ENCODE measurements at places on chromosomes 16 and 17. TPM values are rescaled to one million over a fixed set of nuclear protein-coding genes. Genes with fewer than 3 reads are reported as not detected.
A peak's percentile ranks its signal among the peaks of the same experiment; 100 is the strongest.

NOG gene
- total RNA-seq = 23.5 TPM

TBC1D3L gene
- 14.4 TPM for total RNA-seq

ACSM2B gene
- not detected for total RNA-seq

DNA sequence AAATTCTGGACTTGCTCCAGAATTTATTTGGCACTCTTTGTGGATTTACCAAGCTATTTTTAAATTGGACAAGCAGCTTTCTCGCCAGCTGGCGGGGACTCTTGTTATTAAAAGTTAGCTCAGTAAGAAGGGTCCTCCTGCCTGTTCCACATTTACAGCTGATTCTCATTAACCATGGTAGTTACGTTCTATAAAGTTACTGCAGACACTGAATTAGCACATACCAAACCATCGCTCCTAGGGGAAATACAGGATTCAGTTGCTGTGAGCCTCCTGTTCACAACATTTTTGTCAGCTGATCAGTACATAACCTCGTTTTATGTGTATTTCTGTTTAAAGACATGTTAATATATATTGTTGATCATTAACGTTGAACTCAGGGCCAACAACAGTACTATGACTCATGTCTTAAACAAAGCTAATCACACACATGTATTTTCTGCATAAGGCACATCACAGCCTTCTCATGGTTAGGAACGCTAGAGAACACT, 4.2 kb downstream of the LDAF1 start:
- DNase-seq = no peak

DNA sequence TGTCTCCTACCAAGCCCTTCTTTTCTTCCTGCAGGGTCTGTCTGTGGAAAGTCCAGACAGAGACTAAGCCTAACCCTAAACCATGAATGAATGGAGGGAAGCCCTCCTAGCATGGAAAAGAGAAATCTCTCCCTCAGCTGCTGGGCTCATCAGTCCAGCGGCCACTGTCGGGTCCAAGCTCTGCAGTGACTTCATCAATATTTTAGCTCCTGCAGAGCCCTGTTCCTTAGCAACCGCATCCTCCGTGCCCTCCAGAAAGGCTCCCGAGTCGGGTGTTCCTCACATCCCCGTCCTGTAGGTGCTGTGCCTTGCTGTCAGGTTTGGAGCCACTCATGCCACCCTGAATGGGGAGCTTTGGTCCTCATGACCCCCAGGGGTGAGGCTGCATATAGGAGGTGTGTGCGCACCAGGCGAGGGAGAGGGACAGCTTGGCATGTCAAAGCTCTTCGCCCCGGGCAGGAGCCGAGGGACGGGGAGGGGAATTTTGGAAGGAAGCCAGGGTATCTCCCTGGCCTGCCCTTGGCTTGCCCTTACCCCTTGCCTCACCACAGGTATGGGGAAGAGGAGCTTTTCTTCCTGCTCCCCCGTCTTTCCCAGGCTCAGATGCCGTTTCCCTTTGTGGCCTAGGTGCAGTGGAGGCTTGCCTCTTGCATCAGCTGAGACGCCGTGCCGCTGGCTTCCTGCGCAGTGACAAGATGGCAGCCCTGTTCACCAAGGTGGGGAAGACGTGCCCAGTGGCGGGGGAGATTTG, 23.9 kb downstream of the SGSM2 start:
- no peak for DNase-seq

DNA sequence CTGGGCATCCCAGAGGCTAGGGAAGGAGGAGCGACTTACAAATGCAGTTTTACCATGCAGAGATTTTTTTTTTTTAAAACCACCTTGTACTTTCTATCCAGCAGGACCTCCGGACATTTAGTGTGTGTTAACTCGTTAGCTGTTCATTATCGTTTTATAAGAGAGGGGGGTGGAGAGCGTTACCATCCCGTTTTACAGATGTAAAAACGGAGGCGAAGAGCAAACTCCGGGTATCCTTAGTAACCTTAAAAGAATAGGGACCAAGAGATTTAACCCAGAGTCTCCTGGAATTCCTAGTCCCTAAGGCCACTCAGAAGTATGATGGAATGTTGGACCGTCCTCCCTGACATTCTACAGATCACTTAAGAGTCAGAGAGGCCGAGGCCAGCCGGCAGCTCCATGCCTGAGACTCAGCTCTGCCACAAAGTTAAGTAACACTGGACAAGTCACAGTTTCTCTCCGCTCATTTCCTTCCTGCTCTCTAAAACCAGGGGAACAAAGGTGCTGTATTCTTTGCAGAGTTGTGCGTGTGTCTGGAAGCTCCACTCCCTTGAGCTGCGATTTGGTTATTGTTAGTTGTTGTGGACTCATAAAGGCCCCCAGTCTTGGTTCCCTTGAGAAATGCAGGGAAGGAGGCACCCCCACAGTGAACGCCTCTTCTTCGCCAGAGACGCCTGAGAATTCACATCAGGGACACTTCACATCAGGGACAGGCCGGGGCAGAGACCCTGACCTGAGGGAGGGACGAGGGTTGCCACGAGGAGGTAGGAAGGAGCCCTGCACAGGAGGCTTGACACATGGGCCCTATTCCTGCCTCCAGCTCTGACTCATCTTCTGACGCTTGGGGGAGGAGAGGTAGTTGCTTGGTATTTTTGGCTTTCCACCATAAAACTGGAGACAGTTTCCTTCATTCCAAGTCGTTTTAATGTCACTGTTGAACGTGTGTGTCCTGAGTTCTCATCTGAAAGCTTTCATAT, 1.2 kb downstream of the DUSP14 start:
- DNase-seq = peak; percentile 34

GRCh38 chr17:27974531-27975145, 67.8 kb upstream of the NLK start:
- no peak for DNase-seq

All from activated CD8-positive, alpha-beta T cell treated with anti-CD3 and anti-CD28 coated beads for 36 hours (primary cell).